Activated T-cell treated with anti-CD3 and anti-CD28 coated beads, Interleukin-2, amount 50 U/mL, for 4 hours (primary cell): ENCODE measurements at places on chromosomes 3 and 15.

DNA sequence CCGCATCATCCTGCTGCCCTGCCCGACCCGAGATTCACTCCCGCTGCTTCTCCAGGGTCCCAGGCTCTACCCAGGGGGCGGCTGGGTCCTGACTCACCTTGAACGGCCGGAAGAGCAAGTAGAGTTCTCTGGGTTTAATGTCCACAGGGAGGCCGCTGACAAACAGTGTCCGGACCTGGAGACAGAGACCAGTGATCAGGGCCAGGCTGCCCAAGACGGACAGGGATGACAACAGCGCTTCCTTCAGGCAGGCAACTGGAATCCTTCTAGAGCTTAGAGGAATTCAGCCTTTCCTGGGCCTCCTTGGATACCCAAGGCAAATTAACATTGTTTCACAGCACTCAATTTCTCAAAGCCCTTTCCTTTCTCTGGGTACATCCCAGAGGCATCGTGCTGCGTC is 23.9 kb downstream of the RBPMS2 start:
- no peak for DNase-seq

DNA sequence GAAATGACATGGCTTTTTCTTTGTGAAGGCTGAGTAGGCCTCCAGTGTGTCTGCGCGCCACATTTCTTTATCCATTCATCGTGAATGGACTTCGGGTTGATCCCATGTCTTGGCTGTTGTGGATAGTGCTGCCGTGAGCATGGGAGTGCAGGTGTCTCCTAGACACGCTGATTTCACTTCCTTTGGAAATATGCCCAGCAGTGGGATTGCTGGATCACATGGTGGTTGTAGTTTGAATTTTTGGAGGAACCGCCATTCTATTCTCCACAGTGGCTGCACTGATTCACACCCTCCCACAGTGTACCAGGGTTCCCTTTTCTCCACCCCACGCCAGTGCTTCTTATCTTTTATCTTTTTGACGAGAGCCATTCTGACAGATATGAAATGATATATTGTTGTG is 171.7 kb downstream of the NSMCE3 start:
- no peak for DNase-seq

DNA sequence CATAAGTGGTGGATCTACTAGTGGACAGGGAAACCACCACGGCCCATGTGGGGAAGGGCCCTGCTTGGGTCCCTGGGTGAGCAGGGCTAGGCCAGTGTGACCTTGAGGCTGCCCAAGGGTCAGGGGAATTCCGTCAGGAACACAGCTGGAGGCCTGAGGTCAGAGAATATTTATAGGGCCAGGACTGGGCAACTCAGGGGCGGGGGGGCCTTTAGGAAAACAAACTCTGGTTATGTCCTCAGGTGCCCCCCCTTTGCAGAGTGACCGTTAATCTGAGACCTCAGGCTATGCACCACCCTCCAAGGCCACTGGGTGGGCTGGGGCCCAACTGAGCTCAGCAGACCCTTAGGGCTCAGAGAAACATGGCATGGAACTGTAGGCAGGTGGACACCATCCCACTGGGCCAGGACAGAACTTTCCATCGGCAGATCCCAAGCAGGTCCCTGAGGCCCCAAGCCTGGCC is 2.5 kb downstream of the TWF2 start:
- DNase-seq = no peak

- DNase-seq = no peak
Measured at GRCh38 chr3:44529927-44530326, 25.1 kb upstream of the ZKSCAN7 start.

- DNase-seq = no peak
Measured at GRCh38 chr3:41155834-41156233, 43.5 kb upstream of the CTNNB1 start.

DNA sequence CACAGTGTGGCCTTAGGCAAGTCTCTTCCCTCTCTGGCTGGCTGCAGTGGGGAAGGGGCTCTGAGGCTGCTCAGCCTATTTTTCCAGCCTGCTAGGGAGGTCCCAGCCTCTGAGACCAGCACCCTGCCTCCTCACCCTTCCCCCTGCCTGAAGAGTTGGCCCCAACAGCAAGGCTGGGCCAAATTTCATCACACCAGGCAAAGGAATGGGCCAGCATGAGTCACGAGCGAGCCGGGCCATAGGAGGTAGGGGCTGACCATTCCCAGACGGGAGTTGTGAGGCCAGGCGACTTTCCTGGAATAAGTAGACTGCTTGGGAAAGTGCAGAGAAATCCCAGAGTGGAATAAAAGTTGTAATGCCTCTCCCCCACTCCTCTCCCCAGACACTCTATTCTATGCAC is 5.7 kb upstream of the FBLN2 start:
- DNase-seq = no peak

- DNase-seq = no peak
Measured at GRCh38 chr3:124209426-124209825, 217.5 kb upstream of the ROPN1 start.

DNA sequence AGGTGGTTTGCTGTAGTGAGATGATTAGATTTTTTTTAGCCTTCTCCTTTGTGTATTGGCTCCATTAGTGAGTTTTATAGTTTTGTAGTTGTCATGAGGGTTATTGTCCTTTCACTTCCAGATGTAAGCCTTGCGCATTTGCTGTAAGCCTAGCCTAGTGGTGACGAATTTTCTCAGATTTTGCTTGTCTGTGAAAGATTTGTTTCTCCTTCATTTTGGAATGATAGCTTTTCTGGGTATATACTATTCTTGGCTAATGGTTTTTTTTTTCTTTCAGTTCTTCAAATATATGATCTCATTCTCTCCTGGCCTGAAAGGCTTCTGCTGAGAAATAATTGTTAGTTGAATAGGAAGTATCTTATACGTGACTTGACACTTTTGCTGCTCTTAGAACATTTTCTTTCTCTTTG is 166.5 kb upstream of the THRB start:
- DNase-seq = no peak

DNA sequence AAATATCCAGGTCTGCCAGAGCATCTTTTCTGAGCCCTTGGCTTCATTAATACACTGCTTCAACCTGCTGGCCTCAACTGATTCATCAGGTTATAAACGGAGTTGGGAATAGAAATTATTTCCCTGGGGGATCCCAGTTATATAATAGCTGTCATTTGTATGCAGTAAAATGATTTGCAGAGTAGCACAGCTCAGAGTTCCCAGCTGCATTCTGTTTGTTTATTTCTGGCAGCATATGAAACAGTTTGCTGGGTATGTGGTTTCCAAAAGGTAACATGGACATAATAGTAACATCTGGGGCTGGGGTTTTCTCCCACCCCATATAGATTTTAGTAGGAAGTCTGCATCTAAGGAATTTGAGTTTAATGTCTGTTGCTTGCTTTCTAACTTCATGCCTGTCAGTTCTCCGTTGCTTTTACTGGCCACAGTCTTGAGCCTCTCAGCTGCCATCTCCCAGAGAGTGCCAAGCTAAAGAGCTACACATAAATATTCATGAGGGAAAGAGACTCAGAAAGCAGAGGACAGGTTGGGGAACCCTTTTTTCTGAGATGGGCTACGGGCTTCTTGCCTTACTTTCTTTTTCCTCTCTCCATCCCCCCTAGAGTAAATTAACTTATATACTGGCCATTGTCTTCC is 124.6 kb downstream of the TMEM108 start:
- DNase-seq = no peak

- no peak for DNase-seq
Measured at GRCh38 chr3:51796854-51797253, 17.8 kb upstream of the IQCF6 start.

GRCh38 chr15:42385206-42385979 is 26.1 kb downstream of the CAPN3 start:
- no peak for DNase-seq

DNA sequence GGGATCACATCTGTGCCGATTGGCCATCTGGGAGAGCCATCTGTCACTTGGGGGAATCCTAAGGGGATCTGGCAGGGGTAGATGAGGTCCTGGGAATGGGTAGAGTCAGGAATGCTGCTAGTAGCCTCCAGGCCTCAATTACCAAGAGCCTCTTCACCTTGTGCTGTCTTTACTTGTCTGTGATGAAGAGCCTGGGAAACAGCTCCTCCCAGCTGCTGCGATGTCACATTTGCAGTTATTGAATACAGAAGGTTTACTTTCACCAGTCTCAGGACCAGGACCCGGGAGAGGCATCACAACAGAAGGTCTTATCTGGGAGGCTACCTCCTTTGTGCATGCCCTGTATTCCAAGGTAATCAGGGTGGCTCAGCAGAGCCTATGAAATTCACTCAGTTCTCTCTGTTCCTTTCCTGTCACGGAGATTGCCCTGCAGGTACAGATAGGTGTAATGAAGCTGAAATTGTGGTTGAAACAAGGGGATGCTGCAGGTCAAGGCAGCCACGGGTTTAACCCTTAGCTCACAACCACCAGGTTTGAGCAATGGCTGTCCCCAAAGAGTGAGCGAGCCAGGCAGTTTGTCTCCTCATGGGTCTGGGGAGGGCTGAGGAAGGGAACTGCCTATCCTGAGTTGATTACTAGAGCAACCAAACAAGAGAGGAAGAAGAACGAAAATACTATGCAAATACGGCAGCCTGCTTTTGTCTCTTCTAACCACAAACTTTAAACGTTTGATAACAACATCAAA is 298.9 kb upstream of the RORA start:
- no peak for DNase-seq

GRCh38 chr3:188923671-188924070 is 248.1 kb upstream of the TPRG1 start:
- DNase-seq = no peak

DNA sequence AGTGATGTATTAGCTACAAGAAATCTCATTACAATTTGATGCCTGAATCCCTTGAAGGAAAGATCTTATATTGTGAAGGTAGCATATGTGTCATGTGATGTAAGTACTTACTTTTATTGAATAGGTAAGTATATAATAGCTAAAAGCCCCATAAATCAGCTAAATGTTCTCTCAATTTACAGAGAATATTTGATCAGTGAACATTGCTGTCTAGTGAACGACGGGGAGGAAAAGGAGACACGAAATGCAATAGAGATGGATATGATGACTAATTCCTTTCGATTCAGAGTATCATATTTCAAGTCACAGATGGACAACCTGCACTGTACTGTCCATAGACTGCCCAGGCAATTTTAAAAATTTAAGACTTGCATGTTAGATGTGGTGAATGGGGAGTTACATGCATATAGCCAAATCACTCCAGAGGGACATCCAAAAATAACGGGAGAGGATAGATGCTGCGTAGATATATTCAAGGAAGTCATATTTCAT is 462.1 kb upstream of the CDIN1 start:
- no peak for DNase-seq

DNA sequence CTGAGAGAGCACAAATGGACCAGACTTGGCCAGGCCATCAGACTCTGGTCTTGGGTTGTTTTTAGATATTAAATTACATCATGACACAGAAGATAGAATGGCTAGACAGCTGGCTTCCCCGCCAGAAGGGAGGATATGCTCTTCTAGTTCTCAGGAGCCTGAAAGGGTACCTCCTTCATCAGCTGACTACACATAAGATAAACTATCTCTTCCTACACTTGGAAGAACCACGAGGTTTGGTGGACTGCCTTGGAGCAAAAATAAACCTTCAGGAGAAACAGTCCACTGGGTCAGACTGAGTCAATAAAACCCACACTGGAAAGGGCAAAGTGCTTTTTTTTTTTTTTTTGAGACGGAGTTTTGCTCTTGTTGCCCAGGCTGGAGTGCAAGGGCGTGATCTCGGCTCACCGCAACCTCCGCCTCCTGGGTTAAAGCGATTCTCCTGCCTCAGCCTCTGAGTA is 26.3 kb upstream of the DYNC1LI1 start:
- no peak for DNase-seq

- DNase-seq = no peak
Measured at GRCh38 chr3:171175741-171176234, 149.3 kb upstream of the SLC2A2 start.

GRCh38 chr3:15206662-15207576 is 873 bp downstream of the CAPN7 start:
- DNase-seq = no peak

DNA sequence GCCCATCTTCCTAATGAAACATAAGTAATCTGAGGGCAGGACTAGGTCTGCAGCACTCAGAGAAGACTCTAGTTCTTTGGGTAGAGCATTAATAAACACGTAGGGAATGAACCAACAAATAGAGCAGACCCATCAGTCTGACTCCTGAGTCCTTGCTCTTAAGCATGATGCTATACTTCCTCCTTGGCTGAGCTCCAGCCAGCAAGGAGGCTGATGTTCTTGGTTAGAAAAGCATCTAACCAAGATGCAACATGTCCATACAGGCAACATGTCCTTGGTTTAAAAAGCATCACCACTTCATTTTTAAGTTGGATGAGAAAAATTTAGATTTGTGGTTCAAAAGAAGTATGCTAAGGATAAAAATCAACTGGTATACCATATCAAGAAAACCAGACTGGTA is 8.5 kb upstream of the MYH15 start:
- no peak for DNase-seq

DNA sequence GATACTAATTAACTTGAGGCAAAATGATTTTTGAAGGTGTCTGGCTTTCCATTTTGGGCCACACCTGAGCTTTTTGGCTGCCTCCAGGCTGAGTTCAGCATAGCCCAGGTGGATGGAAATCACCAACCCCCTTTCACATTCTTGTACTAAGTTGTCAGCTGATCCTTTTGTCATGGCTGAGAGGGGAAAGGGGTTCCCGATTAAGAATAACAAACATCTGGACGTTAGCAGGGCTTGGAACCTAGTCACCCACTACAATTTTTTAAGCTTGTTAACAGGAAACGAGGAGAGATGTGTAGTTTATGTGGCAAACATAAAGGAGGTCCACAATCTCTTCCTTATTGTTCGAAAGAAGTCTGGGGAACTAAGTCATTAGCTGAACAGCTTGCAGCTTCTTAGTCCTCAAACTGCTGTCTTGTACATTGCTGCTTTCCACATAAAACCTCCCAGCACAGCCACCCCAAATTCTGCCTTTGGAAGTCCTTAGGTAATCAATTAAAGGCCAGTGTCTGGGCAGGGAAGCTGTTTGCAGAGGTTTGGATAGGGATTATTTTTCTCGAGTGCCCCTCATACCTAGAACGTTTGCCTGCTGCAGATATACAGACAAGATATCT is 5.0 kb downstream of the NR2F2 start:
- DNase-seq = no peak
